Neural crest cell (in vitro differentiated cells): ENCODE measurements at places on chromosomes 5 and 9. TPM values are rescaled to one million over a fixed set of nuclear protein-coding genes. Genes with fewer than 3 reads are reported as not detected.

TMC1 gene
- total RNA-seq: 0.33 and 0.36 TPM in 2 replicates

PCDHA4 gene
- total RNA-seq: 9.0 and 9.9 TPM in 2 replicates

JAKMIP2 gene
- total RNA-seq: 35.6 and 36.8 TPM in 2 replicates

LHX6 gene
- total RNA-seq: 0.07 TPM in 1 of 2 replicates, not detected in the other

CCL27 gene
- total RNA-seq: 0.86 TPM in 1 of 2 replicates, not detected in the other

TXNDC8 gene
- not detected in 2 replicates for total RNA-seq

SGCD gene
- 0.25 and 0.33 TPM in 2 replicates for total RNA-seq

PCDHGA3 gene
- total RNA-seq: 0.16 and 0.33 TPM in 2 replicates

DNAJC18 gene
- total RNA-seq: 27.9 and 32.5 TPM in 2 replicates

DNA sequence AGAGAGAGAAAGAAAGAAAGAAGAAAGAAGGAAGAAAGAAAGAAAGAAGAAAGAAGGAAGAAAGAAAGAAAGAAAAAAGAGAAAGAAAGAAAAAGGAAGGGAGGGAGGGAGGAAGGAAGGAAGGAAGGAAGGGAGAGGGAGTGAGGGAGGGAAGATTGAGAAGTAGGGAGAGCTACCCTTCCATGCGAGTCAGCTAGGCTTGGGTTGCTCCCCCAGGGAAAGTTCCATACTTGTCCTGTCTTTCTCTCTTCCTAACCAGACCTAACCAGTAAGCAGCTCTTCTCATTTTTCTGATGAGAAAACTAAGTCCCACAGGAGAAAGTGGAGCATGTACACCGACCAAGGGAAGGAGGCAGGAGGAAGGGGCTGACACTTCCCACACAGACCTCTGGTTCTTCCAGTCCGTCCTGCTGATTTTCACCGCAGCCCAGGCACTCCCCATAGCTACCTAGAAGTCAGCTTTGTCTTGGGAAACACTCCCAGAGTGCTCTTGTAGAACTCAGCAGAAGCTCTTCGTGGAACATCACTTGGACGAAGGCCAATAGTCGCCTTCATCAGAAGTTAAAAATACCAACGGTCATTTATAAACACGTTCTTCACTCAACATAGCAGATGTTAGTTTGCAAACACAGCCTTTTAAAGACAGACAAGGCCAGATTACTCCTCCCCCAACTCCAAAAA, 29.0 kb upstream of the ENTREP1 start:
- no peaks in the 10 kb centered on the region for H3K36me3 ChIP-seq
- H3K4me3 ChIP-seq: no peak overlapping the region
- DNase-seq: no peak

- H3K27me3 ChIP-seq: no peaks in the 10 kb centered on the region
- H3K27ac ChIP-seq: peak overlapping the region; percentile 83
- no peak overlapping the region for H3K4me3 ChIP-seq
- no peak for DNase-seq
- H3K36me3 ChIP-seq: no peaks in the 10 kb centered on the region
- H3K4me1 ChIP-seq: peaks cover 16% of the 10 kb centered on the region
Observed at GRCh38 chr5:12217039-12217438, 312.8 kb upstream of the CTNND2 start.

GRCh38 chr5:168324859-168325630, 33.6 kb downstream of the WWC1 start:
- H3K4me1 ChIP-seq: peaks cover 3% of the 10 kb centered on the region
- no peak for DNase-seq
- no peaks in the 10 kb centered on the region for H3K27me3 ChIP-seq
- no peak overlapping the region for H3K4me3 ChIP-seq

- H3K4me1 ChIP-seq: peaks cover 29% of the 10 kb centered on the region
- no peaks in the 10 kb centered on the region for H3K27me3 ChIP-seq
- no peak for DNase-seq
- no peak overlapping the region for H3K27ac ChIP-seq
- H3K4me3 ChIP-seq: no peak overlapping the region
- peaks cover 2% of the 10 kb centered on the region for H3K36me3 ChIP-seq
Observed at GRCh38 chr5:158699298-158699880, 400.3 kb downstream of the EBF1 start.

GRCh38 chr5:60415443-60415842, 284.5 kb downstream of the DEPDC1B start:
- H3K27me3 ChIP-seq: no peaks in the 10 kb centered on the region
- peaks cover 3% of the 10 kb centered on the region for H3K4me1 ChIP-seq
- H3K27ac ChIP-seq: no peak overlapping the region
- no peak overlapping the region for H3K4me3 ChIP-seq
- H3K36me3 ChIP-seq: no peaks in the 10 kb centered on the region

GRCh38 chr5:12335938-12336337, 431.7 kb upstream of the CTNND2 start:
- DNase-seq: no peak
- H3K4me1 ChIP-seq: peaks cover 6% of the 10 kb centered on the region
- no peak overlapping the region for H3K4me3 ChIP-seq

DNA sequence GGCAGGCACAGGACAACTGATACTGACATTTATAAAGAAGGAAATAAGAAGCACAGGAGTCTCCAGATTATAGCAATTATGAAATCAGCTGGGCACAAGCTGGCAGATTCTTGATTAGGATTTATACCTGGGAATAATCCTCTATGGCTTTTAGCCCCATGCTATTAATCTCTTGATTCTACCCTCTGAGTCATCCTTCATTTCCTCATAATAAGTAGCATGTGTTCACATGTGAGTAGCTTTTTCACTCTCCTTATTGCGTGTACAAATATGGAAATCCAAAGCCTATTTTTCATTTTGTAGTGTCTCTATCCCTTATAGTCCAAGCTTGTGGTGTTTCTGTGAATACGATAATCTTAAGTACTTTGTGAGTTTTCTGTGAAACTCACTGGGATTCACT, 185.0 kb upstream of the PRLR start:
- no peak overlapping the region for H3K4me3 ChIP-seq
- no peaks in the 10 kb centered on the region for H3K4me1 ChIP-seq
- no peak overlapping the region for H3K27ac ChIP-seq

- no peak overlapping the region for H3K27ac ChIP-seq
- H3K27me3 ChIP-seq: peaks cover 3% of the 10 kb centered on the region
- H3K4me3 ChIP-seq: peak overlapping the region; percentile 77
- H3K36me3 ChIP-seq: no peaks in the 10 kb centered on the region
- H3K4me1 ChIP-seq: peaks cover 18% of the 10 kb centered on the region
- peak; percentile 77 for DNase-seq
Observed at GRCh38 chr5:177607452-177608192, 7.7 kb downstream of the B4GALT7 start.

DNA sequence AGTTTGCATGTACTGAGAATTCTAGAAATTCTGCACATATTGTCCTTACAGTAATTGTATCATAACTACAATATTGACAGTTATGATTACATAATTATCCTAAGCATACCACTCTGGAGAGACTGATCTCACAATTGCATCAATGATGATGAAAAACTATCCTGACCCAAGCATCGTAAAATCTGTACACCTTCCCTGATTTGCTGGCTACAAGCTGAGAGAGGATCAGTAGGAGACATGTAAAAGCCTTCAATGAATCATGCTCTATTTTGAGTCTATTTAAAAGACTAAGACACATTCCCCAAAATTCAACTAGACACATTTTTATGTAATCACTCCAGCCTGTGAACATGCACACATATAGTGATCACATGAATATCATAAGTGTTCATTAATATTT, 1833.8 kb downstream of the EFNA5 start:
- H3K4me3 ChIP-seq: no peak overlapping the region
- no peaks in the 10 kb centered on the region for H3K27me3 ChIP-seq
- H3K27ac ChIP-seq: no peak overlapping the region
- H3K36me3 ChIP-seq: no peaks in the 10 kb centered on the region
- no peaks in the 10 kb centered on the region for H3K4me1 ChIP-seq

DNA sequence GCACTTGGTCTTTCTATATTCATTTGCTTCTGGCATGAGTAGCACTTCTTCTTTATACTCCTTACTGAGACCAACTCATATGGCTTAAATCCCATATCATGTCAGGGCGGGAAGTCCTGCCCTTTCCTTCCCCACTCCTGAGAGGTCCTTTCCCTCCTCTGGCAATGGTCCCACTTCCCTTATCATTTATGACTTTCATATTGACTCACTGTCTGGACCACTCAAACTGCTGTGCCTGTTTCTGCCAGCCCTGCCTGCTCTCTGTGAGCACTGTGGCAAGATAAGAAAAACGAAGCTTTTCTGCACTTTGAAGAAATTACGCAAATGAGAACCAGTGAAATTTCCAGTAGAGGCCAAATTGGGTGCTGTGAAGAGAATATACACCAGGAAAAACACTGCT, 58.1 kb downstream of the ZNF474 start:
- peaks cover 3% of the 10 kb centered on the region for H3K27me3 ChIP-seq
- H3K27ac ChIP-seq: no peak overlapping the region
- no peak overlapping the region for H3K4me3 ChIP-seq
- H3K4me1 ChIP-seq: peaks cover 2% of the 10 kb centered on the region

DNA sequence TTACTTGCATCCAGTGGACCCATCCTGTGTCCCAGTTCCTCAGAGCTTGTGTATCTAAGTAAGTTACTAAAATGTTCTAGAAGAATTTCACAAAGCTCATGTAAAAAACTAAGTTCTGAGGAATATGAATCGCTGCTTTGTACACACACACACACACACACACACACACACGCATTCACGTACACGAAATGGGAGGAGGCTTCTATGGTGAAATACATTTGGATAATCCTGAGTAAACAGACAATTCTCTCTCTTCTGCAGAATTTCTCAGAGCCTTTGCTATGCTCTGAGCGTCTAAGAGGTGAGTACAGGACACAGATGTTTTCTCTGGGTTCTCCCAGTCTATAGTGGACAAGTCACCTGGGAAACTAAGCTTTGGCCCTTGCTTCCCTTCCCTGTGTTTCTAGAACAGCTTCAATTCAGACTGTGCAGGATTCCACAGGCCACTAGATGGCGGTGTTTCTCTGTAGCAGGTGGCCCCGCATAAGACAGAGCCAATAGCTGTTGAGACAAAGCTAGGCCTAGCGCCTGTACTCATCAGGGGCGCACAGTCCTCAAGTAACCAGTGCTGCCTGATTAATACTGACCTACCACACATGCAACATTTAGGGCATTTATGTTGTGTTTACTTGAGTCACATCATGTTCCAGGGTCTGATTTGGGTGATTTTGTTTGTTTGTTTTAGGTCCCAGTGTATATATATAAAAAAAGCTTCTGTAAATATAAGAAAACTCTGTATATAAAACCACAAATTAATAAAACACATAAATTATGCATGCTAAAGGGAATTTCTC, 114.8 kb downstream of the LIFR start:
- H3K4me1 ChIP-seq: peaks cover 5% of the 10 kb centered on the region
- no peak overlapping the region for H3K4me3 ChIP-seq
- H3K27ac ChIP-seq: peak overlapping the region; percentile 20
- H3K27me3 ChIP-seq: no peaks in the 10 kb centered on the region
- DNase-seq: peak; percentile 91

GRCh38 chr9:119283078-119283794, 86.0 kb downstream of the BRINP1 start:
- peak overlapping the region; percentile 25 for H3K4me3 ChIP-seq
- no peak for DNase-seq
- H3K27me3 ChIP-seq: peaks cover 25% of the 10 kb centered on the region
- H3K27ac ChIP-seq: no peak overlapping the region

GRCh38 chr9:109496841-109497225, 1.3 kb downstream of the PTPN3 start:
- peak overlapping the region; percentile 77 for H3K4me3 ChIP-seq
- DNase-seq: no peak
- peaks cover 87% of the 10 kb centered on the region for H3K27me3 ChIP-seq
- H3K4me1 ChIP-seq: peaks cover 15% of the 10 kb centered on the region
- H3K36me3 ChIP-seq: no peaks in the 10 kb centered on the region

GRCh38 chr5:73985145-73985544, 359.1 kb downstream of the ARHGEF28 start:
- H3K4me3 ChIP-seq: no peak overlapping the region
- no peaks in the 10 kb centered on the region for H3K36me3 ChIP-seq
- no peaks in the 10 kb centered on the region for H3K4me1 ChIP-seq
- no peak overlapping the region for H3K27ac ChIP-seq
- no peaks in the 10 kb centered on the region for H3K27me3 ChIP-seq

GRCh38 chr5:28734396-28734795, 1696.0 kb upstream of the CDH9 start:
- no peaks in the 10 kb centered on the region for H3K27me3 ChIP-seq
- no peaks in the 10 kb centered on the region for H3K4me1 ChIP-seq
- no peaks in the 10 kb centered on the region for H3K36me3 ChIP-seq
- no peak overlapping the region for H3K27ac ChIP-seq
- no peak overlapping the region for H3K4me3 ChIP-seq

- no peaks in the 10 kb centered on the region for H3K4me1 ChIP-seq
- peaks cover 19% of the 10 kb centered on the region for H3K27me3 ChIP-seq
- no peak overlapping the region for H3K4me3 ChIP-seq
- H3K27ac ChIP-seq: no peak overlapping the region
- no peak for DNase-seq
Observed at GRCh38 chr9:114558027-114558675, 29.4 kb upstream of the ATP6V1G1 start.

DNA sequence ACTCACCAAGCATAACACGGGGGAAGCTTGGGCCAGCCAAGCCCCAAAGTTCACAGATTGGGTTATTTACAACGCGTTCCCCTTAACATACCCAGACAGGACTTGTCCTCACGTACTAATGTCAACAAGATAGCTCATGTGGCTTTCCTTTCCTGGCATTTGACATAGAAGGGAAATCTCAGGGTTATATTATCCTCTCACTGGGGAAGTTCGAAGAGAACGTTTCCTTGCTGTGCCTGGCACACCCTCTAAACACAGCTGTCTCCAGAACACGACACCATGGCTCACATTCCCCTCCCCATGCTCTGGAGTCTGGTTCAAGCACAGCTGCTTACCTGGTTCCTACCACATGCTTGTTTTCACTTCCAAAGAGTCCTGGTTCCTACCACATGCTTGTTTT, 46.8 kb upstream of the OTULINL start:
- H3K27me3 ChIP-seq: no peaks in the 10 kb centered on the region
- no peak overlapping the region for H3K4me3 ChIP-seq
- no peak for DNase-seq
- H3K27ac ChIP-seq: no peak overlapping the region
- no peaks in the 10 kb centered on the region for H3K36me3 ChIP-seq
- no peaks in the 10 kb centered on the region for H3K4me1 ChIP-seq

GRCh38 chr9:122133263-122133983, 26.2 kb downstream of the NDUFA8 start:
- no peak for DNase-seq
- no peak overlapping the region for H3K4me3 ChIP-seq
- no peaks in the 10 kb centered on the region for H3K36me3 ChIP-seq
- H3K27ac ChIP-seq: no peak overlapping the region
